ENCODE measurements at places on chromosomes 13 and 19. TPM values are rescaled to one million over a fixed set of nuclear protein-coding genes. Genes with fewer than 3 reads are reported as not detected.

- no peak for DNase-seq
These were observed 100.3 kb downstream of the TM9SF2 start for GRCh38 chr13:99601535-99601934.

ZNF285 gene
- 4.8 TPM for total RNA-seq

DNA sequence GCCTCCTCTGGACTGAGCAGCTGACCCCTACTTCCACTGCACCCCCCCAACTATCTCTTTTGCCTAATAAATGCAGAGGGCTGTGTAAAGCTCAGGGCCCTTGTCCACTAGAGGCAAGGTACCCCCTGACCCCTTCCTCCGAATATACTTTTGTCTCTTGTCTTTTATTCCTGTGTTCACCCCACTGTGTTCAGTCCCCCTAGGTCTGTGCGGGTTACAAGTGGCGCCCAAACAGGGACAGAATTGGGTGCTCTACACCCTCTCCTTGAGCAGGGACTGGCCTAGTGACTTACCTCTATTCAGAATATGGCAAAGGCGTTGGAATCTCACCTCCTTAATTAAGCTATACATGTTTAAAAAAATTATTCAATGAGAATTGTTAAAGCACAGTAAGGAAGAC lies 15.0 kb downstream of the ZNF350 start:
- no peak for DNase-seq

KDM4B gene
- total RNA-seq, result 26.0 TPM

PGLYRP2 gene
- not detected for total RNA-seq
